Effector CD8-positive, alpha-beta T cell (primary cell): ENCODE measurements at places on chromosomes 16 and 17.
A peak's percentile ranks its signal among the peaks of the same experiment; 100 is the strongest.

DNA sequence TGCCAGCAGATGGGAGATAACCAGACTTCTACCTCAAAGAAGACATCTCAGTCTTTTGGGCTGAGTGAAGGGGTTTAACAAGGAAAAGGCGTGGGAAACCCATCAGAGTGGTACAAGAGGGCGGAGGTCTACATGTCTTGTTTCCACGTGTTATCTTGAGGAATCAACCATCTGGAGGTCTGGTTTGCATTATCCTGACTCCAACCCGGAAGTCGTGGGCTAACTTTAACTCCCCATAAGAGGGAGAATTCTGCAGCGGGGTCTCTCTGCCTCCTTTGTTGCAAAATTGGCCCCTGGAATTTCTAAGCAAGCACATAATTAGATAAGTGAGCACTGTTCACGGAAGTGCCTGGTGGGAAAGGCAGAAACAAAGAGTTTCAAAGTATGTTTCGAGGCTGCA, 398.7 kb upstream of the C16orf82 start:
- DNase-seq: no peak

- no peak for DNase-seq
These were observed 91.3 kb downstream of the SNX29 start for GRCh38 chr16:12067714-12068401.

DNA sequence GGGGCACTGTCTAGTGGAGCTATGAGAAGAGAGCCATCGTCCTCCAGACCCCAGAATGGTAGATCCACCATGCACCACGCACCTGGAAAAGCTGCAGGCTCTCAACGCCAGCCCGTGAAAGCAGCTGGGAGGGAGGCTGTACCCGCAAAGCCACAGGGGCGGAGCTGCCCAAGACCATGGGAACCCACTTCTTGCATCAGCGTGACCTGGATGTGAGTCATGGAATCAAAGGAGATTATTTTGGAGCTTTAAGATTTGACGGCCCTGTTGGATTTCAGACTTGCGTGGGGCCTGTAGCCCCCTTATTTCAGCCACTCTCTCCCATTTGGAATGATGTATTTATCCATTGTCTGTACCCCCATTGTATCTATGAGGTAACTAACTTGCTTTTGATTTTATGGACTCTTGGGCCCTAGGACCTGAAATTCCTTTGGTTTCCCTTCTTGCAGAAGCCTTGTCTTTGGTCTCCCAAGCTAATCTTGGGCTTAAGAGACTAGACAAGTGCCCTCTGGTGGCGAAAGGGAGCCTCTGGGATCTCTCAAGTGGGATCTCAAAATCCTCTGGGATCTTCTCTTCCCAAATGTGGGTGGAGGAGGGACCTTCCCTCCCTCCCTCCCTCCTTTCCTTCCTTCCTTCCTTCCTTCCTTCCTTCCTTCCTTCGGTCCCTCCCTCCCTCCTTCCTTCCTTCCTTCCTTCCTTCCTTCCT, 58.2 kb upstream of the HAPSTR1 start:
- no peak for DNase-seq

DNA sequence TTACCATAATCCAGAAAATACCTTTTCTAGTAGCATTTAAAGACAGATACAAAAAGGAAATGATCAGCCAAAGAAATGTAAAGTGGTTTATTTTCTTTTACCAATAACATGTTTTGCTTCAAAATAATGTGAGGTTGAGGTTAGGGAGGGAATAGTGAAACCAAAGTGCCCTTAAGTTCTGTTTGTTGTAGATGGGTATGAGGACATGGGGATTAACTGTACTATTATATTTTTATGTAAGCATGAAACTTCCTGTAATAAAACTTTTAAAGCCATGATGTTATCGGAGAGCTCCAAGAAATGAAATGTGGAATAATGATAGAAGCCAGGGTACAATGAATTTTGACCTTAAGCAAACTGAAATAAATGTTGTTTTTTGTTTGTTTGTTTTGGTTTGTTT, 9.9 kb downstream of the C16orf46 start:
- no peak for DNase-seq

DNA sequence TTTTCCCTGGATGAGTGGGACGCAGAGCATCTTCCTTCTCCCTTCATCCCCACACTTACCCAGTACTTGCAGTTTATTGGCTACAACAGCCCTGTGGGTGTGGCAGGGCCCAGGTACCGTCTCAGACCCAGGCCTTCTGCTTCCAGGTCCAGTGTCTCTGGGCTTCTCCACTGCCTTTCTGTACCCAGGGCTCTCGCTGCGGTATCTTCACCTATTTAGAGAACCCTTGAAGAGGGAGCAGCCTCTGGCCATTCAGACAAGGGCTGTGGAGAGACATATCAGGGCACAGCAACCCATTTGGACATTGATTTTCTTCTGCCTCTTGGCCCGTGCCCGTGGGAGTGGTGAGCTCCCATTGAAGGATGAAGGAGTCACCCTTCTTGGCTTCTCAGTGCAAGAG, 17.3 kb downstream of the TBX4 start:
- no peak for DNase-seq

- DNase-seq: peak; percentile 23
These were observed 858 bp upstream of the ASPSCR1 start for GRCh38 chr17:81976332-81977210.

DNA sequence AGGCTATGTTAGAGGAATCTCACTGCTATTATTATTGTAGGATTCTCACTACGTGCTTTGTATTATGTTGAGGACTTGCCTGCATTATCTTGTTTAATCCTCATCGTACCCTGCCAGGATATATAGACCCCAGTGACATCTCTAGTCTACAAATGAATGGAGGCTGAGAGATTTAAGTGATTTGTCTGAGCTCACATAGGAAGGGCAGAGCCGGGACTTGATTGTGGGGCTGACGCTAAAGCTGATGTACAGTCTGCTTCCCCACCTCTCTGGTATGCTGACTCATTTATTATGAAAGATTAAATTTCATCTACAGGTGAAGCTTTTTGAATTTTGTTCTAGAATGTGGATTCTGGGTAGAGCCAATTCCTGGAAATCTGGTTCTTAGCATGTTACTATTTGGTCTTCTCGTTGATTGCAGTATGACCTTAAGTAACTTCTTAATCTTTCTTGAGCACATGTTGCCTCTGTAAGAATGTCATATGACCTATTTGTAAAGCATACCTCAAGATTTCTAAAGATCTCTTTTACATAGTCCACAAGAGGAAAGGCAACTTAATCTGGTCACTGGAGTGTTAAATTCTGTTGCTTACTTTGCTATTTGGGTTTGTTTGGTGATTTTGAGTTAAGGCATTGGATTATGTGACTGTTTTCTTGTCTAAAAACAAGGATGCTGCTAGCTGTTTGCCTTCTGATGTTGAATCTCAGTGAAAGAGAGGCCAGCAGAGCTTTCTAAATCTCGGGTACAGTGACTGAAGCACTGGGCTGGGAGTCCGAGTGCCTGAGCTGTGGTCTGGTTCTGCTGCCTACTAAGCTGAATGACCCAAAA, 12.4 kb downstream of the METTL9 start:
- no peak for DNase-seq

DNA sequence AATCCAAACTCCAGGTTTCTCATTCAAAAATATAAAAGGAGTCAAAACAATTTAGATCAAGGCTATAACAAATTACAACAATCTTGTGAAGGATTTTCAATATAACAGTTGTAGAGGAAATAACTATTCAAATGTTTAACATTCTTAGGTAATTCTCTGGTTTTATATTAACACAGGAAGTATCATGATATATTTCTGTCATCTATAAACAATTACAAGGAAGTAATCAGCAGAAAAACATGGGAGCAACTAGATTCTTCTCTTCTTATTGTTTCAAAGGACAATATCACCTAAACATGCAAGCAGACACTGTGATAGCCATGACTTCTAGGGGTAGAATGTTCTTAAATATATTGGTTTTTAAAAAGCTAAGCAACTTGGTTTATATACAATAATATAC, 49.9 kb downstream of the FBXL20 start:
- no peak for DNase-seq

DNA sequence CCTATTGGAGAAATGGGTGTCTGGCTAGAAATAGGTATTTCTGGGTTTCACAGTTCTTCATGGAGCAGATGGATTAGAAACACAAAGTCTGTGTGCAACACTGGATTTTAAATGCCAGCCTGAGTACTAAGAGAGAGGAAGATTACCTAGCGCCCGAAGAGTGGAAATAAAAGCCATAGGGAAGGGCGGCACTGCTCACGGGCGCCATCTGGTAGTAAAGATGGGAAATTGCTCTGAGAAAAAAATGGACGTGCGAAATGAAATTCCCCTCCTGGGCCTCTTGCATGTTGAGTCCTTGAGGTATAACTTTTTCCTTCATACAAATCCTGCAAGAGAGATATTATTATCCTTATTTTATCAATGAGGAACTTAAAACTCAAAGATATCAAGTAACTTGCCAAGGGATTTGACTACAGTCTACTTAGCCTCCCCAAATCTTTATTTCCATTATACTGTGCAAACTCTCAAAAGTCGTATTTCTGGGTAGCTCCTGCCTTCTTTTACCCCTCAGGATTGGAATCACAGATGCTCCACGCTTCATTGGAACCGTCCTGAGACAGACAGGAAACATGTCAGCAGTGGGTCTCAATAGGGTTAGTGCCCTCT, 72.8 kb downstream of the MMD start:
- DNase-seq: no peak

- no peak for DNase-seq
These were observed 3.1 kb downstream of the ITPRIPL2 start for GRCh38 chr16:19116711-19117449.

DNA sequence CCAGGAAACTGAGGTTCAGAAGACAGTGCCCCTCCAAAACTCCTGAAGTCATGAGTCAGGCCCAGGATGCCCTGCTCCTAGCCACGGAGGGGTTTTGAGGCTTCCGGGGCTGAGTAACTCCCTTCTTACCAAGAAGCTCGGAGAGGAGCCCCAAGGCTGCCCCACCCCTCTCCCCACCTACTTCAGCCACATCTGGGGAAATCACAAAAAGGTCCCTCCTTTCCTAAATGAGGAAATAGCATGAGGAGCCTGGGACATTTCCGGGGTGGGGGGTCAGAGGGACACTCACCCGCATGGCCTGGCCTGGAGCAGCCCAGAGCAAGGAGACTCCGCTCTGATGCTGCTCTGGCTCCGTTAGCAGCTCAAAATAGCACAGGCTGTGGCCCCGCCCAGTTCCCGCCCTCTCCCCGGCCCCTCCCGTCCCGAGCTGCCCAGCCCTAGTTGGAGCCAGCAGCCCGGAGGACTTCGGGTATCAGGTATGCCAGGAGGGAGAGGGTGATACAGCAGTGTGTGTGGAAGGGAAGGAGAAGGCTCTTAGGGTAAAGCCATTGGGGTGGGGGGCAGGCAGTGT, 40.1 kb downstream of the MYO18A start:
- DNase-seq: peak; percentile 63

- DNase-seq: peak; percentile 12
These were observed 9.3 kb upstream of the WBP2 start for GRCh38 chr17:75864448-75864871.

GRCh38 chr16:87006789-87007745, 310.1 kb downstream of the C16orf95 start:
- no peak for DNase-seq

- DNase-seq: no peak
These were observed 21.7 kb upstream of the SP6 start for GRCh38 chr17:47872651-47873161.

GRCh38 chr16:80741724-80742123, 62.7 kb downstream of the CDYL2 start:
- DNase-seq: no peak

DNA sequence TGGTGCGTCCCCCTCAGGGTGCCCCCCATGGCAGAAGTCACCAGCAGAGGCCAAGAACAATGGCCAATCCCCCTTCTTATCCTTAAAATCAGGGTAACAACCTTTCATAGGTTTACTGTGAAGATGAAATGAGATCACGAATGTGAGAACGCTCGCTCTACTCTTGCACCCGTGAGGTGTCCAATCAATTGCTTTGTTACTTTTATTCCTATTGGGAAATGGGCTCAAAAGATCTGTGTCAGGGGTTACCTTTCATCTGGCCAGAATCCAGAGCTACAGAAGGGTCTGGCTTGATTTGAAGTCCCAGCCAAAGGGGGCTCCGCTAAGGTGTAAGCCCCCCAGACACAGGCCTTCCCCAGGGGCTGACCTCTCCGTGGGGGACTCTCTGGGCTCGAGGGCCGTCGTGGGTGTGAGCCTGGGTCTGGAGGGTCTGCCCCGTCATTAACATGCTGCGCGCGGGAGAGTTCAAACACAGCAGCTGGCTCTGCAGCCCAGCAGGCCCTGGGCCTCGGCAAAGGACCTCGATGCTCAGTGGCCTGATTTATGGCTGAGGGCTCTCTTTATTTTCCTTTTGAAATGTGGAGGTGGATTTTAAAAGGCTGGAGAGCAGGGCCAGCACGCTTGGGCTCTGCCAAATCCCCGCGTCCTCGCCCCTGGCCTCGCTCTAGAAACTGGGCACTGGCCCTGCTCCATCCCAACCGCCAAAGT, 10.4 kb downstream of the ABR start:
- DNase-seq: no peak

DNA sequence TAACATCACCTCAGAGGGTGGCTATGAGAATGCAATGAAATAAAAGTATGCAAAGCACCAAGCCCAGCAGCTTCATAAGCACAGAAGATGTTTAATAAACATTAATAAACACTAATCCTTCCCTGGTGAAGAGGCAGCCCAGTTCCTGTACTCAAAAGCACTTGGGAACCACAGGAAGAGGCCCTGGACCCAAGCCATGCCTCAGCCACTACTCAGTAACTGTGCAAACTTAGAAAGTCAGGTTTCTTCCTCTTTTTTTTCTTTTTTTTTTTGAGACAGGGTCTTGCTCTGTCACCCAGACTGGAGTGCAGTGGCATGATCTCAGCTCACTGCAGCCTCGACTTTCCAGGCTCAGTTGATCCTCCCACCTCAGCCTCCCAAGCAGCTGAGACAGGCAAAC, 5.3 kb downstream of the ARHGAP17 start:
- DNase-seq: no peak

- DNase-seq: no peak
These were observed 100.0 kb downstream of the FTO start for GRCh38 chr16:53803998-53804397.

DNA sequence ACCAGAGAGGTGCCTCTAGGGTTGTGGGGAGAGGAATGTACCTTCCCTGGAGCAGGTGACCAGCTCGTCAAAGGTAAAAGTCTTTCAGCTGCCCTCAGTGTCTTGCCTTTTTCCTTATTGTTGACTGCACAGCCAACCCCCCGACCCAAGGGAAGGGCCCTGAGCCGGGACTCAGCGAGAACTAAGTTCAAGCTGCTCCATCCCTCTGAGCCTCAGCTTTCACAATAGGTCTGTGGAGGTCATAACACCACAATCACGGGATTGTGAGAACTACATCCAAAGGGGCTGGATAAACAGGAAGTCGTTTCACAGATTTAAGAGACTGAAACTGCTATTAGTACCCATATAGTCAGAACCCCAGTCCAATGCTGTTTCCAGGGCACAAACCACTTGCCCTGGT, 2.6 kb upstream of the KRT36 start:
- DNase-seq: no peak
